ENCODE measurements at places on chromosomes 2 and 18.

DNA sequence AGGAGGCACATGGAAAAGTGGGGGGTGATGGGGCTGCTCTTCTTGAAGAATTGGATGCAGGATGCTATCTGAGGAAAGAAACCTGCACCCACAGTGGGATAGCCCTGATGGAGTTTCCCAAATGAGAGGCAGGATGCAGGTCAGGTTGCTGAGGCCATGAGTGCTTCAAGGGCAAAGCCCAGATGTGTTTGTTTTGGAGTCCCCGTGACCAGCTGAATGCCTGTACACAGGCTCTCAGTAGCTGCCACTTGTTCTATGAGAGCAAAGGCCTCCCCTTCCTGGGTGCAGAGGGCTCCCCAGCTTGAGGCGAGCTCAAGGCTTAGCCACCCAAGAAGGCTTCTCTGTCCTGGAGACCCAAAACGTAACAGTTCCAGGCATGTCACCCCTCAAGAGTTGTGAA, 192.7 kb downstream of the SEPTIN10 start:
- no peak for DNase-seq

- DNase-seq = no peak
Observed at GRCh38 chr2:231397011-231397927, 1.8 kb downstream of the B3GNT7 start.

- DNase-seq = no peak
Observed at GRCh38 chr2:140027320-140027719, 1247.1 kb upstream of the NXPH2 start.

DNA sequence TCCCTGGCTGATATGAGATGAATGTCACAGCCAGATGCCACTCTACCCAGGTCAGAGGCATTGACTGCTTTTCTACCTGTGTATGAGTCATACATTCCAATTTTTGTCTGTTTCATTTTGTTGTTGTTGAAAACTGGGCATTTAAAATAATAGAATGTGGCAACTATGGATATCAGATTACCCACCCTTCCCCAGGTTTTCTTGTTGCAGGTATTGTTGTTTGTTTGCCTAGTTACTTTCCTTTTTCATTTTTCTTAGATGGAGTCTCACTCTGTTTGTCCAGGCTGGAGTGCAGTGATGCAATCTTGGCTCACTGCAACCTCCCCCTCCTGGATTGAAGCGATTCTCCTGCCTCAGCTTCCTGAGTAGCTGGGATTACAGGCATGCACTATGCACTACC, 70.2 kb downstream of the LRRC30 start:
- no peak for DNase-seq

GRCh38 chr2:1715184-1716013, 28.9 kb downstream of the PXDN start:
- no peak for DNase-seq

DNA sequence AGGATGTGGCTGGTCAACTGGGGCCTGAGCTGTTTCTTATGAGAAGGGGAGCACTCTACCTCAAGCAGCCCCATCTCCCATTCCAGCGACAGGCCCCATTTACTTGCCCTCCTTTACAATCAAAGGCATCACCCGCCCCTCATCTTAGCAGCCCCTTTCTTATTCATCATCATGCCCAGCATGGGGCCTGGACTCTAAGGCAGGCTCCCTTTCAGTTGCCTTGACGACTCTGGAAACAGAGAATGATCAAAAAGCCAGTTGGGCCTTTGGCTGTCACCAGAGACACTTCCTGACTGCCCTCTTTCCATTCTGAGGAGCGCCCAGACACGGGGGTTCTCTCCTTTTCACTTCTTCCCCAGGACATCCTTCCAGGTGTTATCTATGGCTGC, 11.2 kb downstream of the CELF4 start:
- DNase-seq = no peak
